CD4-positive, alpha-beta memory T cell (primary cell): ENCODE measurements at places on chromosomes 11 and 22. TPM values are rescaled to one million over a fixed set of nuclear protein-coding genes. Genes with fewer than 3 reads are reported as not detected.

- DNase-seq: no peak
- H3K27me3 ChIP-seq: no peaks in the 10 kb centered on the region
- H3K27ac ChIP-seq: no peak overlapping the region
- no peaks in the 10 kb centered on the region for H3K4me1 ChIP-seq
- H3K4me3 ChIP-seq: no peak overlapping the region
- H3K36me3 ChIP-seq: no peaks in the 10 kb centered on the region
These were observed 50.3 kb downstream of the TUG1 start for GRCh38 chr22:31019191-31019930.

DNA sequence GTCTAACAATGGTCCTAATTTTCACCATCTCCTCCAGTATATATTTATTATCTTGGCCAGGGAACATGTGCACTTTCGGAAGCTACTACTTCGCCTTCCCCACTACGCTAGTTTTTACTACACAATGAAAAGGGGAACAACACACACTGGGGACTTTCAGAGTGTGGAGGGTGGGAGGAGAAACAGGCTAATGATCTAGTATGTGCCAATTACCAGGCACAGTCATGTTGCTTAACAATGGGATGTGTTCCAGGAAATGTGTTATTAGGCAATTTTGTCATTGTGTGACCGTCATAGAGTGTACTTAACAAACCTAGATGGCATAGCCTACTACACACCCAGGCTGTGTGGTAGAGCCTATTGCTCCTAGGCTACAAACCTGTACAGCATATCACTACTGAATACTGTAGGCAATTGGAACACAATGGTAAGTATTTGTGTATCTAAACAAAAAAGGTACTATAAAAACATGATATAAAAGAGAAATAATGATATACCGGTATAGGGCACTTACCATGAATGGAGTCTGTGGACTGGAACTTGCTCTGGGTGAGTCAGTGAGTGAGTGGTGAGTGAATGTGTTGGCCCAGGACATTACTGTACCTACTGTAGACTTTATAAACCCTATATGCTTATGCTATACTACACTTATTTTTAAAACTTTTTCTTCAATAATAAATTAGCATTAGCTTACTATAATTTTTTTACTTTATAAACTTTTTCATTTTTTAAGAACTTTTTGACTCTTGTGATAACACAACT is 20.1 kb upstream of the CUL5 start:
- no peaks in the 10 kb centered on the region for H3K4me1 ChIP-seq
- no peak overlapping the region for H3K27ac ChIP-seq
- no peaks in the 10 kb centered on the region for H3K27me3 ChIP-seq
- DNase-seq: no peak

GRCh38 chr11:76610871-76611475 is 59.6 kb downstream of the LRRC32 start:
- no peak overlapping the region for H3K27ac ChIP-seq
- no peaks in the 10 kb centered on the region for H3K4me1 ChIP-seq
- DNase-seq: no peak
- no peaks in the 10 kb centered on the region for H3K27me3 ChIP-seq

DNA sequence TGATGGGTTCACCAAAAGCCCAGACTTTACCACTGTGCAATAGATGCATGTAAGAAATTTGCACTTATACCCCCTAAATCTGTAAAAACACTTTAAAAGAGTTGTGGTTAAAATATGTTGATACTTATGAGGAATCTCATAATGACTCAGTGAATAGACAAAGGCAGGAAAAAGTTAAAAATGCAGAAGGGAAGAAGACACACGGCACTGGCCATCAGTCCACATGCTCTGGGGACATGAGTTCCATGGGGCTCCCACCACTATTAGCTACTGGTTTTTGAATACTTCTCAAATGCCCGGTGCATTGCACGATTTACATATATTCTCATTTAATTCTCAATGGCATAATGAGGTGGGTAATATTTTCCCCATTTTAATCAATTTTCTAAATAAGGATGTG is 59.3 kb upstream of the BLID start:
- H3K36me3 ChIP-seq: no peaks in the 10 kb centered on the region
- no peak overlapping the region for H3K4me3 ChIP-seq
- H3K4me1 ChIP-seq: no peaks in the 10 kb centered on the region
- no peak for DNase-seq
- no peak overlapping the region for H3K27ac ChIP-seq
- H3K27me3 ChIP-seq: no peaks in the 10 kb centered on the region

- H3K36me3 ChIP-seq: no peaks in the 10 kb centered on the region
- no peak for DNase-seq
- no peak overlapping the region for H3K27ac ChIP-seq
- H3K27me3 ChIP-seq: no peaks in the 10 kb centered on the region
- H3K4me1 ChIP-seq: no peaks in the 10 kb centered on the region
- no peak overlapping the region for H3K4me3 ChIP-seq
These were observed 8.0 kb downstream of the POU2AF1 start for GRCh38 chr11:111370902-111371578.

DNA sequence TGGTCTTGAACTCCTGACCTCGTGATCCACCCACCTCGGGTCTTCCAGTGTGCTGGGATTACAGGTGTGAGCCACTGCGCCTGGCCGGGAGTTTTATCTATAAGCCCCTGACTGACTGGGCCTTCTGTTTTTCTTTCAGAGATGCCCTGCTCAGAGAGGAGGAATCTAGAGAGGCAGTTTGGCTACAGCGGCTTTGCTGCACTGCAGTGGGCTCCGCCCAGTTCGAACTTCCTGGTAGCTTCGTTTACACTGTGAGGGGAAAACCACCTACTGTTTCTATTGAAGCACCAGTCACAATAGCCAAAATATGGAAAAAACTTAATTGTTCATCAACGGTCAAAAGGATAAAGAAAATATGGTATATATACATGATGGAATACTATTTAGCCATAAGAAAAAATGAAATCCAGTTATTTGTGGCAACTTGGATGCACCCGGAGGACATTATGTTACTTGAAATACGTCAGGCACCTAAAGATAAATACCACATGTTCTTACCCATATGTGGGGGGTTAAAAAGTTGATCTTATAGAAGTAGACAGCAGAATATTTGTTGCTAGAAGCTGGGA is 31.9 kb upstream of the FAM181B start:
- H3K36me3 ChIP-seq: no peaks in the 10 kb centered on the region
- no peak for DNase-seq
- H3K27ac ChIP-seq: no peak overlapping the region
- H3K4me1 ChIP-seq: no peaks in the 10 kb centered on the region
- H3K27me3 ChIP-seq: peaks cover 3% of the 10 kb centered on the region
- H3K4me3 ChIP-seq: no peak overlapping the region

DNA sequence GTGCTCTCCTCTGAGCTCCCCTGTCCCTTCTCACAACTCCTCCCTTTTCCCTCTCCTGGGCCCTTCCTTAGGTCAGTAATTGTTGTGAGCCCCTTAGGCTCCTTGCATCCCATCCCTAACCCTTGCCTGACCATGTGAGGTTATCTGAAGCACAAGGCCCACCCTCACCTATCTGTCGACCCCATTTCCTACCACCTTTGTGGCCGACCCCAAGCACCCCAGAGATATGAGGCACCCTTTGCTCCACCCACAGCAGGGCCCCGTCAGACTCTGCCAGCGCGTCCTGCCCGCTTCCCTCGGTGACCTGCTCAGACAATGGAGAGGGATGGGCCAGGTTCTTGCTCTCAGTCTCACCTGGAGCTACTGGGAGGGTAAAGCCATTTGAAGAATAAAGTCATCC is 1.3 kb downstream of the GNG3 start:
- H3K4me1 ChIP-seq: peaks cover 67% of the 10 kb centered on the region
- no peaks in the 10 kb centered on the region for H3K27me3 ChIP-seq
- DNase-seq: no peak
- H3K36me3 ChIP-seq: peaks cover 14% of the 10 kb centered on the region
- peak overlapping the region; percentile 97 for H3K27ac ChIP-seq

GRCh38 chr22:43044290-43044712 is 29.4 kb upstream of the PACSIN2 start:
- no peaks in the 10 kb centered on the region for H3K36me3 ChIP-seq
- DNase-seq: no peak
- no peaks in the 10 kb centered on the region for H3K27me3 ChIP-seq
- H3K27ac ChIP-seq: no peak overlapping the region
- H3K4me1 ChIP-seq: no peaks in the 10 kb centered on the region

GRCh38 chr11:81658722-81659121 is 1074.9 kb downstream of the FAM181B start:
- no peak for DNase-seq
- no peaks in the 10 kb centered on the region for H3K36me3 ChIP-seq
- H3K27ac ChIP-seq: no peak overlapping the region
- H3K4me1 ChIP-seq: no peaks in the 10 kb centered on the region

Gene CARD18
- not detected for polyA plus RNA-seq

Gene OTOG
- polyA plus RNA-seq: not detected

Gene CD248
- 0.18 TPM for polyA plus RNA-seq

Gene OR4D5
- polyA plus RNA-seq: not detected

Gene ART1
- polyA plus RNA-seq: not detected

Gene OR52B6
- not detected for polyA plus RNA-seq

Gene SCARF2
- polyA plus RNA-seq: 0.12 TPM

Gene ARL2
- polyA plus RNA-seq: 83.5 TPM

Gene ABCC8
- not detected for polyA plus RNA-seq

Gene ENTHD1
- 0.10 TPM for polyA plus RNA-seq
